Renal cortex interstitium (tissue), 15 donors: ENCODE measurements at places on chromosomes 5 and 9.

- no peak for DNase-seq
These were observed 52.1 kb downstream of the C9orf50 start for GRCh38 chr9:129568560-129569501.

GRCh38 chr5:39648848-39649227 is 224.1 kb upstream of the DAB2 start:
- no peak for DNase-seq

- no peak for DNase-seq
These were observed 28.7 kb downstream of the ENHO start for GRCh38 chr9:34493972-34494535.

DNA sequence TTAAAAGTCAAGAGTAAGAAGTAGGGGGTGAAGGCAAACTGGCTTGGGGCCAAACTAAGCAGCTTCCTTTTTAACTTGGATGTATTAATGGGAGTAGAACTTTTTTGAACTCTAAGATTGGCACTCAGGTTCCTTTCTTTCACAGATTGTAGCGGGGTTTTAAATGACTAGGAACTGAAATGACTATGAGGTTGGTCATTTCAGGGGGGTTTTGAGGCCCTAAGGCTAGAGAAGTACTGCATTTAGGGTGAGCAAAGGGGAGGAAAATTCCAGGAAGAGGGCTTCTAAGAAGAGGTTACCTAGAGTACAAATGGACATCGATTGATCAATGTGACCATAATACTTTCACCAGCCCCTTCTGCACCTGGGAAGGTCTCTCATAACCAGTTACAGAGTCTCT is 381.8 kb downstream of the MLLT3 start:
- no peak for DNase-seq

- DNase-seq = no peak
These were observed 15.1 kb downstream of the ANGPTL2 start for GRCh38 chr9:127107171-127107928.
